ENCODE measurements at places on chromosomes 2 and 18.

DNA sequence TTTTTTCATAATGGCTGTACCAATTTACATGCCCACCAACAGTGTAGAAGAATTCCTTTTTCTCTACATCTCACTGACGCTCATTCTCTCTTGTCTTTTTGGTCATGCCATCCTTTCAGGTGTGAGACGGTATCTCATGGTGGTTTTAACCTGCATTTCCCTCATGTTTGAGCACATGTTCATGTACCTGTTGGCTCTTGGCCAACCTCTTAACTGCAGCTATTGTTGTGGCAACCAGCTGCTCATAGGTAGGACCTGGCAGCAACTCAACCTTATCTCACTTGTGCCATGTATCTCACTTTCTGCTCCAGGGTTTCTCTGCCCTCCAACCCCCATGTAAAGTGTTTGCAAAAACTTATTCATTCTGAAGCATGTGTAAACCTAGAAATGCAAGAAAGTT lies 167.5 kb downstream of the UPP2 start:
- DNase-seq = peak; percentile 91

- no peak for DNase-seq
Observed at GRCh38 chr2:221816566-221816965, 244.5 kb upstream of the EPHA4 start.

DNA sequence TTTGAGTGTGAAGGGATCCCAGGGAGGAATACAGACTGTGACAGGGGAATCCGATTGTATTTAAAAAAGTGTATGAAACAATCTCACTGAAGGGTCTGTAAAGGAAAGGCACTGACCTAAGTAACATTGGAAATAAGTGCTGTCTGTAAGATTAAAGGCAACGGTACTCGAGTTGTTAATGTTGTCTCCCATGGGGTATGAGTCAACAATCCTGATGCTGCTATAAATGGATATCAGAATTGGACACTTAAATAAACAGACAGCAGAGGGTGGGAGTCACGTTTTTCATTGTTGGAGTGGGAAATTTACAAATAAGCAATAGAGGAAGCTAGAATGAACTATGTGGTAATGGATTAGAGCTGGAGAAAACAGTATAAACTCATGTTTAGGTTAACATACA lies 452.4 kb upstream of the RGPD4 start:
- peak; percentile 13 for DNase-seq

DNA sequence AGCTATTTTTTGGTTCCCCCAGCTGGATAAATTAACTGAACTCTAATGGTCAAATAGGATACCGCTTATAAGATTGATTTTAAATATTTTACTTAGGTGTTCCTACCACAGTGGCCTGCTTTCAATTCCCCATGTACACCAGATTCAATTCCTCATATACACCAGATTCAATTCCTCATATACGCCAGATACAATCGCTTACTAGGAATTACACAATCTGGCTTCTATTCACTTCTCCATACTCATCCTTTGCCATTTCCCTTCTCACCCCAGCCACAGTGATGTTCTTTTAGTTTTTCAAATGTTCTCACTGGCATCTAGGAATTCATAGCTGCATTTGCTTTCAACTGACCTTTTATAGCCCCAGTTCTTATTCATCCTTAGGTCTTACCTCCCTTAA lies 66.5 kb downstream of the SLC40A1 start:
- no peak for DNase-seq

- DNase-seq = no peak
Observed at GRCh38 chr2:156327835-156328695, 4.5 kb downstream of the NR4A2 start.

GRCh38 chr18:8162802-8163201 lies 446.4 kb upstream of the RAB12 start:
- no peak for DNase-seq

- DNase-seq = no peak
Observed at GRCh38 chr2:175815537-175815936, 186.5 kb downstream of the LNPK start.

- no peak for DNase-seq
Observed at GRCh38 chr2:64474636-64475035, 20.7 kb downstream of the LGALSL start.

- DNase-seq = no peak
Observed at GRCh38 chr2:64319896-64320295, 134.1 kb upstream of the LGALSL start.

DNA sequence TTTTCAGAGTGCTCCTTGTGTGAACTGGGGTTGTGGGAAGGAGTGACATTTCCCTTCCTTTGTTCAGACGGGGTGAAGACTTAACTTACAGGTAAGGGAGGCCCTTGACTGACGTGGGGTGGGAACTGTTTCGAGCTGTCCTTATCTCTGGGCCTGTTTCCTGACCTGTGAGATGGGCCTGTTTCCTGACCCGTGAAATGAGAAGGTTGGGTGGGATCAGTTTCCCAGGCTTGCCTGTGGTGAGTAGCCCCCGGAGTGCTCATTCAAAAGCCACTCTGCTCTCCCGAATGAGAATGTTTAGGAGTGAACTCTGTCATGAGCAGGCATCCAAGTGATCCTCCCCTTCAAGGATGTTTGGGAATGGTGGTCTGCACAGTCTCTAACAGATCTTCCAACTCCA lies 4.1 kb upstream of the LYPD6B start:
- DNase-seq = no peak

DNA sequence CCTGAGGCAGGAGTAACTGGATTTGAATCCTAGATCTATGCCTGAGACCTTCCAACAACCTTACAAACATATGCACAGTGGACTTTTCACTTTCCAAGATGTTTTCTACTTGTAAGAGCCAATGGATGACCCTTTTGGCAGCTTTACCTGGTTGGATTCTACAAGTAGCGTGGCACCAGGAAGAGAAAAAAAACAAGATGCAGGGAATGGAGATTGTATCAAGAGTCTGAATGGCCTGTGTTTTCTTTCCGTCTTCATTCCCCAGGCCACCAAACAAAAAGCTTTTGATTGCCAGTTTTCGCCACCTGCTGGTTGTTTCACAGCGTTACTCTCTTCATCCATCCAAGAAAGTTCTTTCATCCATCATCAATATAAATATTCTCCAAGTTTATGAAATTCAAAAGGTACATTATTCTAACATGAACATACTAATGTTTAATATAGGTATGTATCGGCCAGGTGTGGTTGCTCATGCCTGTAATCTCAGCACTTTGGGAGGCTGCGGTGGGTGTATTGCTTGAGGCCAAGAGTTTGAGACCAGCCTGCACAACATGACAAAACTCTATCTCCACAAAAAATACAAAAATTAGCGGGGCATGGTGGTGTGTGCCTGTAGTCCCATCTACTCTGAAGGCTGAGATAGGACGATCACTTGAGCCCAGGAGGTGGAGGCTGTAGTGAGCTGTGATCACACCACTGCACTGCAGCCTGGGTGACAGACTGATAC lies 3.5 kb upstream of the BCL2 start:
- DNase-seq = peak; percentile 77

DNA sequence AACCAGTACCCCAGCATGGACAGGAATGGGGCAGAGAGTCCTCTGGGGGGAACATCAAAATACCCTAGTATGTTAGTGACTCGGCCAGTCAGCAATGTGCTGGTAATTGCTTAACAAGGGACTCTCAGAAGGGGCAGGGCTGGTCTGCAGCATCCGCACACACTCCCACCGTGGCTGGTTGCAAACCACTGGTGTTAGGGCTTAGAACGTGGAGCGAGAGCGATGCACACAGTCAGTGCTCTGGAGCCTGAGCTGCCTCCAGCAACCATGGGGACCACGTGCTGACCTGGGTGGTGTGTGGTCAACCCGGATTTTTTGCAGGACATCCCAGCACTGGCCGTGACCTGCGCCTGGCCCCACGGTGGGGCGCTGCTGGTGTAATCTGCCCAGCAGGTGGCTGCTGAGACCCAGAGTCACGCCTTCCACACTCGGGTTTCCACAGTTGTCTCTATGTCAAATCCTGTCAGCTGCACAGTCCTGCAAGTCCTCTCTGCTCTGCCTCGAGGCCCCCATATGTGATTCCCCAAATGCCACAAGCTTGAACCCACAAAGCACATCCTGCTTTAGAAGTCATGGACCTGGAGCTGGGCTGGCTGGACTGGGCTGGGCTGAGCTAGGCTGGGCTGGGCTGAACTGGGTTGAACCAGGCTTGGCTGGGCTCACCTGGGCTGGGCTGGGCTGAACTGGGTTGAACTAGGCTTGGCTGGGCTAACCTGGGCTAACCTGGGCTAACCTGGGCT lies 50.6 kb upstream of the GPC1 start:
- no peak for DNase-seq

DNA sequence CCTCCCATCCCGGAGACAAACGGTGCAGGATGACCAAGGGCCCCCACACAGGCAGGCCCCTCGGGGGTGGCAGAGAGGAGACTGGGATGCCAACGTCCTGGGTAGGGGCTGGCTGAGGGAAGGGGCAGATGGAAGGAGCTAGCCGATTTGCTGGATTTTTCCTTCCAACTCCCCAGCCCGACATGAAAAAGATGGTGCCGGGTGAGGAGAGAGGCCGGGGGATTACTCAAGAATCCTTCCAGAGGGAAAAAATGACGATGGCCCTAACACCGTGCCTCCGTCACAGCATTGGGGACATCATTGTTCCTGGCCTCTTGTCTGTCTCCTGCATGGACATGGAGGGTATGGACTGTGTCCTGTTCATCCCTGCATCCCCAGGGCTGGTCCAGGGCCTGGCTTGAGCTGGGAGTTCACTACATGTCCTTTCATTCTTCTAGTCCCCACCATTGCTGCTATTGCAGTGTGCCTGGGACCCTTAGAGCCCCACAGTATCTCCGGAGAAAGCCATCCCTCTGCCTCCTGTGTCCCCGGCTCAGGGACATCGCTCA lies 217.7 kb downstream of the TNS1 start:
- DNase-seq = no peak

GRCh38 chr2:20484810-20485611 lies 38.1 kb downstream of the RHOB start:
- DNase-seq = no peak

DNA sequence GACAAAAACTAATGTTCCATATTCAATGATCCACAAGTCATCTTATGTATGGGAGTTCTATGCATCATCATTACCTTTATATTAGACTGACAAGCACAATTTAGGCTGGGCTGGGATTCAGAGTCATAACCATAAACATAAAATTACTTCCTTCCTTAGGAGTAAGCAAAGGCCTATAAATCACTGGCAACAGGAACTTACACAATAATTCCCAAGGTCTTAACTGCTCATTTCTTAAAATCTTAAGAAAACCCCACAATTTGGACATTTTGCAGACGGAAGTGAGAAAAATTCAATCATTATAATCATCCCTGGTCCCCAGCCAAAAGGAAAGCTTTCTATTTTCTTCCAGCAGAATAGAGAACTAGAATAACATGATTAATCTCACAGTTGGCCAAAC lies 232.3 kb downstream of the DYM start:
- no peak for DNase-seq

- no peak for DNase-seq
Observed at GRCh38 chr18:32264401-32264800, 74.6 kb downstream of the MEP1B start.

- peak; percentile 87 for DNase-seq
Observed at GRCh38 chr2:235017441-235017840, 65.6 kb downstream of the SH3BP4 start.

- DNase-seq = peak; percentile 61
Observed at GRCh38 chr2:54724560-54725342, 1.3 kb downstream of the EML6 start.

- no peak for DNase-seq
Observed at GRCh38 chr2:158315803-158316414, 140.6 kb downstream of the CCDC148 start.

GRCh38 chr2:54834721-54835120 lies 111.3 kb downstream of the EML6 start:
- DNase-seq = no peak

- DNase-seq = no peak
Observed at GRCh38 chr2:214450118-214450894, 39.5 kb downstream of the VWC2L start.

GRCh38 chr2:8576525-8577167 lies 105.2 kb upstream of the ID2 start:
- DNase-seq = no peak

DNA sequence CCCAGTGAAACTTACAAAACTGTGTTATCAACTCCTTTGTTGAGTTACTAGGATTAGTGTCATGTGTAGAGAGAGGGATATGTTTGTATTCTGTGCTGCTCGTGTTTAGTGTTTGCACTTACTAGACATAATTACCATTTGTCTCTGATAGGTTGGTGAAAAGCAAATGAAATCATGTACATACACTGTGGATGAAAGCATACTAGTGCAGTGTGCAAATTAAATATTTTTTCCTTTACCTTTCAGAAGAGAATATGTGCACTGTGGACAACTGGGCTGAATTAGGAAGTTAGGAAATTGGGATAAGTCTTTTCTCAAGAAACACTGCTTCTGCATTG lies 1.2 kb downstream of the KIAA1328 start:
- DNase-seq = no peak

- DNase-seq = no peak
Observed at GRCh38 chr2:238053191-238053776, 7.5 kb upstream of the SCLY start.

DNA sequence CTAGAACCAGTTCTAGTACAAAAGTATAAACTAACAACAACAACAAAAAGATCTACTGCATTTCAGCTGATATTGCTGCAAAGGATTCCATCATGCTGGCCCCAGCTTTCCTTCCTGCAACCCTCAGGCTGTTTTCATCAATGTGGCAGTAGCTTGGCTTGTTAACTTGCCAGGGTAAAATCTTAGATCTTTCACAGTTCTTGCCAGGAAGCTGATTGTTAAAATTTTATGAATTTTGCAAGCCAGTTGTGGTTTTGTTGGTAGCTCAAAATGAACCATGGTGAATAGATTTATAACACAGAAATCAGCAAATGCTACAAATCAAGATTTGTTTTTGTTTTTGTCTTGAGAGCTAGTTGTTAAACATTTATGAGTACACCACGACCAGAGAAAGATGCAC lies 19.3 kb downstream of the CCDC178 start:
- no peak for DNase-seq

GRCh38 chr18:33577685-33578517 lies at the start of gene ASXL3:
TSS of gene ASXL3 (plus strand) at chr18:33578219. CDS start at chr18:33578632, 413 bp downstream.
- DNase-seq = peak; percentile 77

GRCh38 chr2:241739651-241740050 lies 5.2 kb downstream of the D2HGDH start:
- DNase-seq = no peak

- DNase-seq = no peak
Observed at GRCh38 chr2:240369801-240370585, 65.5 kb upstream of the GPC1 start.

DNA sequence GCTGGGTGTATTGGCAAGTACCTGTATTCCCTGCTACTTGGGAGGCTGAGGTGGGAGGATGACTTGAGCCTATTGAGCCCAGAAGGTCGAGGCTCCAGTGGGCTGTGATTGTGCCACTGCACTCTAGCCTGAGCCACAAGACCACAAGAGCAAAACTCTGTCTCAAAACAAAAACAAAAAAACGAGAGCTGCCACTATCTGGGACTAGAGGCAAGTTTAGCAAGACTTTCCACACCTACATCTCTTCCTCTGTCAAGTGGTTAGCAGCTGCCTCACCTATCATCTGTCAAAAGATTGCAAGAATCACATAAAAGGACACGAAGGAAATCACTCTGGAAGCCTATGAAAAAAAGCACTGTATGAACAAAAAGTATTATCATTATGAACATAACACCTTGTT lies 55.2 kb upstream of the RIOK3 start:
- no peak for DNase-seq

Data from NCI-H2171 treated with DMSO at 0.1 percent for 48 hours (cell line).